Stimulated activated naive CD4-positive, alpha-beta T cell (primary cell): ENCODE measurements at places on chromosomes 13 and 19.

DNA sequence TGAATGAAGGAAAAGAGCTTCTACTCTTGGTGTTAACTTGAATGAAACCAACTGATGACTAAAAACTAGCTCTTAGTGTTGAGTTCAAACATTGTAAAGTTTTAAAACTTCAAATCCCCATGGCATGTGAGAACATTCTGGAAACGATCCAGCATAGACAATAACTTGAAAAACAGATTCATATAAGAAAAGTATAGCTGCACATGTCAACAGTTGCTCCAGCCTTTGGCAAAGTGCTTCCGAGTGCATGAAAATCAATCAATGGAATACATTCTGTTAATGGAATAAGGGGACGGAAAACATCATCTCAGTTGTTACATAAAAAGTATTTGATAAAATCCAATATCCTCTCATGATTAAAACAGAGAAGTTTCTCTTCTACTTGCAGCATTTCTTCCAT, 89.8 kb downstream of the MBNL2 start:
- DNase-seq, result no peak

GRCh38 chr13:84290386-84290785, 408.1 kb upstream of the SLITRK1 start:
- no peak for DNase-seq

DNA sequence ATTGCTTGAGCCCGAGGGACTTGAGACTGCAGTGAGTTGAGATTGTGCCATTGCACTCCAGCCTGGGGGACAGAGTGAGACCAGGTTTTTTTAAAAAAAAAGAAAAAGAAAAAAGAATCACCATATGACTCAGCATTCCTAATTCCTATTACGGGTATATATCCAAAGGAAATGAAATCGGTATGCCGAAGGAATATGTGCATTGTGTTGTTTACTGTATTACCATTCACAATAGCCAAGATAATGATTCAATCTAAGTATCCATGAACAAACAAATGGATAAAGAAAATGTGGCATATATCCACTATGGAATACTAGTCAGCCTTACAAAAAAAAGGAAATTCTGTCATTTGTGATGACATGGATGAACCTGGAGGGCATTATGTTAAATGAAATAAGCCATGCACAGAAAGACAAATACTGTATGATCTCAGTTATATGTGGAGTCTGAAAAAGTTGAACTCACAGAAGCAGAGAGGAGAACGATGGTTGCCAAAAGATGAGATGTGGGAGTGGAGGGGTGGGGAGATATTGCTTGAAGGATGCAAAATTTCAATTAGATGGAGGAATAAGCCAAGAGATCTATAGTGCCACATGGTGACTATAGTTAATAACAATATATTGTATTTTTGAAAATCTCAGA, 4.3 kb upstream of the KL start:
- DNase-seq, result no peak

GRCh38 chr13:87925006-87925405, 253.8 kb downstream of the SLITRK5 start:
- DNase-seq, result no peak
